A549 treated with AZD2906 at 1 μM for 4 hours (cell line): ENCODE measurements at places on chromosomes 1 and 21. TPM values are rescaled to one million over a fixed set of nuclear protein-coding genes. Genes with fewer than 3 reads are reported as not detected.

The FCRL6 gene
- total RNA-seq, result not detected in 5 replicates

The BRINP3 gene
- not detected in 5 replicates for total RNA-seq

The GFI1 gene
- total RNA-seq, result 0.19 to 0.29 TPM (median 0.23 TPM) in 5 replicates

The KCNC4 gene
- 2.8 to 4.3 TPM (median 3.8 TPM) in 5 replicates for total RNA-seq

The SPRR3 gene
- total RNA-seq, result not detected in 5 replicates

The BGLAP gene
- 0.15 to 0.37 TPM (median 0.32 TPM) in 5 replicates for total RNA-seq

The TMEM51 gene
- total RNA-seq, result 25.2 to 29.1 TPM (median 27.8 TPM) in 5 replicates

The CDC42BPA gene
- total RNA-seq, result 8.4 to 11.7 TPM (median 9.7 TPM) in 5 replicates

The IRF6 gene
- 0.13 to 0.30 TPM (median 0.15 TPM) in 5 replicates for total RNA-seq

The VPS72 gene
- total RNA-seq, result 45.3 to 64.3 TPM (median 46.2 TPM) in 5 replicates

The GPR25 gene
- total RNA-seq, result not detected in 5 replicates

The KIAA0040 gene
- 0.78 to 1.2 TPM (median 0.95 TPM) in 5 replicates for total RNA-seq

The CXADR gene
- total RNA-seq, result 9.6 to 16.1 TPM (median 12.1 TPM) in 5 replicates

The ZMYND12 gene
- 0.14 to 0.63 TPM (median 0.34 TPM) in 5 replicates for total RNA-seq

The LYPD8 gene
- total RNA-seq, result 0.07 to 0.22 TPM (median 0.10 TPM) in 5 replicates

The GOLPH3L gene
- 11.4 to 16.0 TPM (median 14.0 TPM) in 5 replicates for total RNA-seq

The KLHDC7A gene
- 1.2 to 2.0 TPM (median 1.3 TPM) in 5 replicates for total RNA-seq

The OR10Z1 gene
- not detected in 5 replicates for total RNA-seq

The RHOU gene
- 12.7 to 18.4 TPM (median 16.6 TPM) in 5 replicates for total RNA-seq

The GUK1 gene
- 122 to 161 TPM (median 151 TPM) in 5 replicates for total RNA-seq

The MTARC1 gene
- 8.1 to 8.9 TPM (median 8.5 TPM) in 5 replicates for total RNA-seq

The RNPEP gene
- 83.6 to 90.3 TPM (median 85.8 TPM) in 5 replicates for total RNA-seq

The YBEY gene
- total RNA-seq, result 25.5 to 28.5 TPM (median 28.1 TPM) in 5 replicates

The UTP25 gene
- 9.7 to 11.8 TPM (median 10.5 TPM) in 5 replicates for total RNA-seq

The CFHR5 gene
- total RNA-seq, result not detected in 5 replicates

The MTF2 gene
- total RNA-seq, result 9.8 to 14.3 TPM (median 10.8 TPM) in 5 replicates

The LRRC38 gene
- total RNA-seq, result 0.05 to 0.11 TPM (median 0.09 TPM) in 5 replicates

The OR2G6 gene
- total RNA-seq, result not detected in 5 replicates

The LCE1A gene
- not detected in 5 replicates for total RNA-seq

The FAM163A gene
- 0.02 TPM in 2 of 5 replicates, not detected in the others for total RNA-seq

The CCDC17 gene
- 0.14 to 0.26 TPM (median 0.23 TPM) in 5 replicates for total RNA-seq

The GJB3 gene
- total RNA-seq, result 10.4 to 19.8 TPM (median 16.5 TPM) in 5 replicates

The NEGR1 gene
- not detected in 5 replicates for total RNA-seq

The SERTAD4 gene
- 0.37 to 0.65 TPM (median 0.51 TPM) in 5 replicates for total RNA-seq

The MYOG gene
- not detected in 5 replicates for total RNA-seq

The EXO1 gene
- 18.9 to 30.5 TPM (median 21.0 TPM) in 5 replicates for total RNA-seq

The AGL gene
- total RNA-seq, result 2.7 to 3.9 TPM (median 3.4 TPM) in 5 replicates

The TNNT2 gene
- total RNA-seq, result 0.14 to 0.40 TPM (median 0.20 TPM) in 5 replicates

The MR1 gene
- total RNA-seq, result 5.5 to 6.9 TPM (median 5.8 TPM) in 5 replicates
